Glutamatergic neuron (in vitro differentiated cells): ENCODE measurements at places on chromosomes 5 and 9. TPM values are rescaled to one million over a fixed set of nuclear protein-coding genes. Genes with fewer than 3 reads are reported as not detected.

DNA sequence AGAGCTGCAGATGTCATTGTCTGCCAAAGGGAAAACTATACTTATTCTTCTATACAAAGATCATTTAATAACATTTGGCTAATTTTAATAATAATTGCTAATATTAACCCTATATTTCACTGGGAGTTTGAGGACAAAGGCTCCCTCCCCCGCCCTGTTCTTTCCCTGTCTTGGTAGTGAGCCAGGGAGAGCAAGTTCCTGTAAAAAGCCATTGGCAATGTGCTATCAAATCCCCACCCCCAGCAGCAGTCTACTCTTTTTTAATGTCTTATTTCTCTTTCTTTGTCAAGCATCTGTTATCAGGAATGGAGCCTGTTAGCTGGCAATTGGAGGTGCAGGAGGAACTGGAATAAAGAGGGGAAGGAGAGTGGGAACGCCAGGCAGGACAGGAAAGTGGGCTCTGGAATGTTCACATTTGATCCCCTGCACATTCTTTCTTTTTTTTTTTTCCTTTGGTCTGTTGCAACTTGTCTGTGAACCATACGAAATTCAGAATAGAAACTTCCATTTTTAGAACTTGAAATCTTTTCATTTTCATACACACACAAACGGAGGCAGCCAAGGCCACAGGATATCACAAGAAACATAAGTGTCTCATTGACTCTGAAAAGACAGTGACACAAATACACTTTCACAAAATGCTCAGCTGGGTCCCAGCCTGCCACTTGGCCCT lies 664.8 kb upstream of the ZNF608 start:
- H3K4me3 ChIP-seq: peak overlapping the region; percentile 65
- peaks cover 65% of the 10 kb centered on the region for H3K4me1 ChIP-seq
- H3K27ac ChIP-seq: peak overlapping the region; percentile 94
- H3K36me3 ChIP-seq: no peaks in the 10 kb centered on the region
- H3K27me3 ChIP-seq: peaks cover 9% of the 10 kb centered on the region

DNA sequence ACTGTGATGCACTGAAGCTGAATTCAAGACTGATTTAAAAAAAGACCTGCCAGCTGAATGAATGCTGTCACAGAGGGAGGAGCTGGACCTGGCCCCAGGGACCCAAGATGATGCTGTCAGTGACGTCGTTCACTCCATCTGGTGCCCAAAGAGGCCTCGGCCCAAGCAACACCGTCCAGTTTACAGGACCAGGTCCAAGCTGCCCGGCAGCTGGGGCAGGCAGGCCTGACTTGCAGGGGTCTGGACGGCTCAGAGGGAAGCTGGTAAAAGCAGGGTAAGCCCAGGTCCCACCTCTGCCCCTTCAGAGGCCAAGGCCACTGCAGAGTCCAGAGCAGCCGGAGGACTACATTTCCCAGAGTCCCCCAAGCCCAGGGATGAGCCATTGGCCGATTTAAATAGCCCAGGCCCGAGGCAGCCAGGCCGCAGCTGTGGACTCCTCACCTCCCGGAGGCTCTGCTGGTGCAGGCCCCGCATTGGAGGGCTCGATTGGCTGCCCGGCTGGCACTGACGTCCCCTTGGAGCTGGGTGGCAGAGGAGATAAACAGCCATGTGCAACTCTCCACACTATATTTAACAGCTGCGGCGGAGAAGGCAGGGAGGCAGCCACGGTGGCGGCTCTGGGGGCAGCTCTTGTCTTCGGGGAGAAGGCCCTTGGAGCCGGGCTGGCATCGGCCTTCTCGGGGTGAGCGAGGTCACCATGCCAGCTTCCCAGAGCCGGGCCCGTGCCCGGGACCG lies at the start of gene PLPP7:
Gene PLPP7 (plus strand): TSS at position 423 of the 735 bp plus-strand sequence. CDS start 275 bp downstream, at position 698.
- peak within 1 kb of the TSS; percentile 100 for H3K27ac ChIP-seq
- H3K27me3 ChIP-seq: peaks cover 11% of the 10 kb centered on the region
- H3K36me3 ChIP-seq: no peaks in the 10 kb centered on the region
- H3K4me1 ChIP-seq: peaks cover 22% of the 10 kb centered on the region
- H3K4me3 ChIP-seq: peak within 1 kb of the TSS; percentile 83

DNA sequence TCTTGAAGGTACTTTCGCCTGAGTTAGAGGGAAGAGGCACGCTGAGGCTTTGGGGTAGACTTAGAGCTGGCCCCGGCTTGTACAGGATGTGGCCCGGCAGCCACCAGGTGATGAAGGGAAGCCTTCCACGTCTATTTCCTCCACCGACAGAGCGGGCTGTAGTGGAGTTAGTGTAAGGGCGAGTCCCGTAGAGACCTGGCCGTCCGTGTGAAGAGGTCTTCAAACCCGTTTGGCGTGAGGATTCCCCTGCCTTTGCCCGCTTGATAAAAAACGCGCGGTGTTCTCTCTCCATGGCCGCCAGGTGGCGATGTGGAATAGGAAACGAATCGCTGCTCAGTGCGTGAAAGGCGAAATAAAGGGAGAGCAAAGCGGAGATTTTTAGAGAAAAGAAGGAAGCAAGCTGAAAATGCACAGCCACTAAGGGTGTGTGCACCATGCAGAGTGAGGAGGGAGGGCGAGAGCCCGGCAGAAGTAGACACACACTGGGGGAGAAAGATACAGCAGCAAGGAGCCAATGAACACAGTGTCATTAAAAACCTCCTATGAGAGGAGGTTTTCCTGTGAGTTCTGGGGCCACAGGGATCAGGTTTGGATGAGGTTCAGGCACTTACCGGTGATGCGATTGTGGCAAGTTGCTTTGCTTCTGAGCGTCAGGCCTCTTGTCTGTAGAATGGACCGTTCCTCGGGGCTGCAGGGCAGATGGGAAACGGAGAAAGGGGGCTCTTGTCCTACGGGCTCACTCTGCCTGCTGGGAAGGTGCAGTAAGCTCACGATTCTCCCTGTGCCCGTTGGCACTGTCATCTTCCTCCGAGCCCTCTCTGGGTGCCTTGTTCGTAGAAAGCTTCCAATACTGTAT lies 34.2 kb downstream of the STC2 start:
- no peaks in the 10 kb centered on the region for H3K36me3 ChIP-seq
- peak overlapping the region; percentile 61 for H3K4me3 ChIP-seq
- H3K27me3 ChIP-seq: peaks cover 10% of the 10 kb centered on the region
- H3K27ac ChIP-seq: no peak overlapping the region

LCN15 gene
- 1.9 TPM for total RNA-seq

ANKRD34B gene
- not detected for total RNA-seq

TTC39B gene
- 3.1 TPM for total RNA-seq

STPG3 gene
- total RNA-seq: not detected

CA9 gene
- not detected for total RNA-seq
